A673 (cell line): ENCODE measurements at places on chromosomes 7 and 10. TPM values are rescaled to one million over a fixed set of nuclear protein-coding genes. Genes with fewer than 3 reads are reported as not detected.

GRCh38 chr10:60877777-60878120 lies 66.2 kb downstream of the RHOBTB1 start:
- no peak for DNase-seq

Gene DDC
- not detected in 2 replicates for total RNA-seq

DNA sequence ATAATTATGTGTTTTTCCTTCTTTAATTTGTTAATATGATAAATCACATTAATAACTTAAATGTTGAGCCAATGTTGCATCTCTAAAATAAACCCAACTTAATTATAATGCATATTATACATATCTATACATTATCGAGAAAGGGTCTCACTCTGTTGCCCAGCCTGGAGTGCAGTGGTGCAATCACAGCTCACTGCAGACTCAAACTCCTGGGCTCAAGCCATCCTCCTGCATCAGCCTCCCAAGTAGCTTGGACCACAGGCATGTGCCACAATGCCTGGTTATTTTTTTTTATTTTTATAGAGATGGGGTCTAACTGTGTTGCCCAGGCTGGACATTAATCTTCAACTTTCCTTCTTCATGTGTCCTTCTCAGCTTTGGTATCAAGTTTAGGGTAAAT lies 98.9 kb downstream of the INHBA start:
- no peak for DNase-seq

DNA sequence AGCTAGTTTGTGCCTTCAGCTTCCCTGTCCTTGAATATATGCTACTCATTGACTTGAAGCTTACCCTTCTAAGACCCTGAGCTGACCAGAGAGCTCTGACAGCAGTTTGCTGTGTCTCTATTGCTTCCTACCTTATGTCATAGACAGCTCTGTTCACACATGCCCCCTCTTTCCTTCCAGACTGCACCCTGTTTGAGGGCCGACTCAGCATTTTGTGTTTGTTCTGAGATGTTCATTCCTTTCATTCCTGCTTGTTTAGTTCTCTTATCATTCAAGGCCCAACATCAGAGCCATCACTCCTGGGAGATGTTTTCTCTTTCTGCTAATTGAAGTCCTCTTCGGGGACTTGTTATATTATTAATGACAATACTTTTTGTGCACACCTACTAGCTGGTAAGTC lies 518.9 kb downstream of the LRMDA start:
- DNase-seq = no peak

DNA sequence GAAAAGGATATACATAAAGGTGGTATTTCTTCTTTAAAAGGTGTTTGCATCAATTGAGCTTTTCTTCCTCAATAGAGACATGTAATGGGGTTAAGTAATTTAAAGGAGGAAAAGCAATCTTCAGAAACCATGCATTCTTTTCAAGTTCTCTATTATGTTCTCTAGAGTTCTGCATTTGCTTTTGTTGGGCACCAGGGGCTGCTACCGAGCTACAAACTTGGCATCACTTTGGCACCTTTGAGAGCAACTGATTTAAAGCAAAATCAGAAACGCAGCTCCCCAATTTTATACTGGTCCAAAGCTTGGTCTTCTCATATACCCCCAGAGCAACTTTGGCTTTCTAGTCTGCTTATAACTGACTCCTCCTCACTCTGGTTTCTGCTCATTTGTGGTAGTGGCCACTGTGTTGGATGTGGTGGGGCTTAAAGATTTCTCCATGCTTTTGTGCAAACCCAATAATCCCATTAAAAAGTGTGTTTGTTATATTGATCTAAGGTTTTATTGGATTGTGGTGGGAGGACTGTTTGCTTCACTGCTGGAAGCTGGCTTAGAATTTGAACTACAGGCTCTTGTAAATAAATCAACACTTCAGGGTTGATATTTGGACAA lies 712.1 kb downstream of the PHTF2 start:
- peak; percentile 65 for DNase-seq
